Stimulated activated naive CD4-positive, alpha-beta T cell (primary cell): ENCODE measurements at places on chromosomes 12 and 14.
A peak's percentile ranks its signal among the peaks of the same experiment; 100 is the strongest.

- DNase-seq, result no peak
Observed at GRCh38 chr12:121099779-121100178, 32.9 kb upstream of the P2RX7 start.

DNA sequence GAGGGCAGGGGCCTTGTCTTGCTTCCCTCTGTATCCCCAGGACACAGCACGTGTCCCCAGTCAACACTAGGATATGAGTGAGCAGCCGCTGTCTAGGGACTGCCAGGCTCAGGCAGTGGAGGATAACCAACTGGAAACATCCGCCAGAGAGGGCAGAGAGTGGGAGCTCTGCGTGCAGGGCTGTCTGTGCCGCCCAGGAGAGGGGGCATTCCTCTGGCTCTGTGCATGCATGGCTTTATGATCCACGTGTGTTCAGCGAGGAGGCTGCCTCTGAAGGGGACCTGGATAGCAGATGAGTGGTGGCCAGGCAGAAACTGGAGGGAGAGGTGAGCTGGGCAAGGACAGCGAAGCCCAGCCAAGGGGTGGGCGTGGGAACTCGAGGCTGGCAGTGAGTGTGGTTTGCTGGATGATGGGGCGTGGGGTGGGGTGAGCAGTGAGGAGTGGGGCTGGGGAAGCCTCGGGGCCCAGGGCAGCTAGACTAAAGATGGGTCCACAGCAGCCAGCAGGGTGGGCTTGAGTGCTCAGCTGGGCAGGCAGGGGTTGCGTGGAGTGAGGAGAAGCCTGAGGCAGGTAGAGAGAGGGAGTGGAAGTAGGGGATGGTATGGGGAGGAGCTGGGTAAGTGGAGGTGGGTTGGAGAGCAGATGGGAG, 72.9 kb downstream of the PRIMA1 start:
- no peak for DNase-seq

DNA sequence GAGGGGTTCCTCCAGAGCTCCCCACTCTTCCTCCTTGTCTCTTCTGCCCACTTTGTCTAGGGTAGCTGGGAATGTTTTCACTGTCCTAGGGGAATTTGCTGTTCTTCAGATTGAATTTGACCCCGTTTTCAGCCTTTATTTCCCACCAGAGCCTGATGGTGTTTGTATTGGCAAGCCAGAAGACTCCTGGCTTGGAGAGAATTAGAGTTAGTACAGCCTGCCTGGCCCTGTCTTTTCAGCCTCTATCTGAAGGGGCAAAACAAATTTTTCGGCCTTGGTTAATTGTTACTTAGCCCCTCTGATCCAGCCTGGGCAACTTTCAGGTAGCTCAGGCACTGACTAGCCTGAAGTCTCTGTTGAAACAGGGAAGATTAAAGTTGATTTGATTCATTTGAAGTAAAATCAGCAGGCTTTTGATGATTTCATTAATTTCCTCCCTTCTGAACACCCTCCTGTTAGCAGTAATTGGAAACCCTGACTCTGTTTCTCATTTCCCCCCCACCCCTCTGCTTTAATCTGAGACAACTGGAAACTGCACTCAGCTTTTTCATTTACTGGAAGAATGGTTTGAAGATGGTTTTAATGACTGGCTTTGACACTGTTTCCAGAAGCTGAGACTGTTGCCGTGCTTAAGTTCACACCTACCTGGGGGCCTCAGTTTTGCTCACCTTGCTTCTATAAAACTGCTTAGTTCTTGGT, 63.3 kb downstream of the SUSD6 start:
- DNase-seq, result no peak

DNA sequence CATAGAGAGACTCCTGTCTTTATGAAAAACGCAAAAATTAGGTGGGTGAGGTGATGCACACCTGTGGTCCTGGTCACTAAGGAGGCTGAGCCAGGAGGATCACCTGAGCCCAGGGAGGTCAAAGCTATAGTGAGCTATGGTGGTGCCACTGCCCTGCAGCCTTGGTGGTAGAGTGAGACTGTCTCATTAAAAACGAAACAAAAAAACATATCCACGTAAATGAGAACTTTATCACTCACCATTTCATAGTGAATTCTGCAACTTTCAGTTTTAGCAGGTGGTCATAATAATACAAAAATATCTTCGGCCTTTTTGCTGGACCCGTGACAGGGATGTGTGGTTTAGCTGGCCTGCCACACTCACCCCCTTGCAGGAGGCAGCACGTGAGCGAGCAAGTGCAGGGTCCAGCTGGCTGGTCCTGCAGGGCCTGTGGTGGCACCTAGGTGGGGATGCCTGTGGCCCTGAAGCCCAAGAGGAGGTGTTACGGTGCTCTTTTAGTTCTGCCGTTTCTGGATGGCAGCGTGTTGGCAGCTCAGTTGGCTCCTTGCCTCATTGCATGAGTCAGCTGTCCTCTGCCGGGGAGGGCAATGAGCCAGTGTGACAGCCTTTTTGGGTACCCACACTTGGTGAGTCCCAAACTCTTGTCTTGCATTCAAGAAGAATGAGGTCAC, 1330.7 kb upstream of the TMEM132C start:
- DNase-seq, result no peak

DNA sequence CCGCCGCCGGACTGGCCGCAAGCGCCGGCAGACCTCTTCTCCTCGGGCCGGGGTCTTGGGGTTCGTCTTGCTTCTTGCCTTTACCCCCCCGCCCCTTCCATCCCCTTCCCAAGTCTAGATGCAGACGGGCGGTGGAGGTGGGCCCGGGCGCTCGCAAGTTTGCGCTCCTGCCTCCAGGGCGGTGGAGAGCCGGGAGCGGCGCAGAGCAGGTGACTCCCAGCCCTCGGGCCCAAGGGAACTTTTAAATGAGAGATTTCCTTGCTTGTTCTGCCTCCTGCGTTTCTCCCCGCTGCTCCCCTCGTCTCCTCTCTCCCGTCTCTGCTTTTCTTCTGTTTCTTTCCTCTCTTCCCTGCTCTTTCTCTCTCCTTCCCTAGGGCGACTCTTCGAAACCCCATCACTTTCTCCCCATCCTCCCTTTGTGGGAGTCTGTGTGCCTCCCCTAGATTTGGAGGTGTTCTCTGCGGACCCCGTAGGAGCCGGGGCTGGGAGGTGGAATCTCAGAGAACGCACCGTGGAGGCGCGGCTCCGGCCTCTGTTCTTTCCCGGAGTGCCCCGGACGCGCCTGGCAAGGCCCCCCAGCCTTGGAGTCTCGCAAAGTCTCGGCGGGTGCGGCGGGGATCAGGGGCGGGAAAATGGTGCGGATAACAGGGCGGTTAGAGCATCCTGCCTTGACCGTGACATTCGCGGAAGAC, 114.7 kb upstream of the MYL2 start:
- no peak for DNase-seq

GRCh38 chr12:20578142-20578541, 117.0 kb upstream of the SLCO1C1 start:
- DNase-seq, result no peak

GRCh38 chr14:102234331-102235264, 70.4 kb downstream of the MOK start:
- DNase-seq, result no peak

DNA sequence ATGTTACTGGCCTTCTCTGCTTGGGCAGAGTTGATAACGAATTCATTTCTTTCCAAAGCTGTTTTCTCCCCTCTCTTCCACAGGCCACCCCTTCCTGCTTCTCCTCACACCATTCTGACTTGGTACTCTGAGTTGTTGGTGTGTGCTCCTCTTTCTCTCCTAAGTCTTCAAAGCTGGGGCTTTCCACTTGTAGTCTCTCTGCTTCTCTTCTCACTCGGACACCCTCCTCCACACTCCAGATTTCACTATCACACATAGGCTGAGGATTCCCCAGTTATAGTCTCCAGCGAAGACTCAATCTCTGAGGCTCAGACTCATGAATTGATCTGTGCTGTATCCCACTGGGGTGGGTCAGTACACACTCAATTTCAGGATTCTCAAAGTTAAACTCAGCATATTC, 201.0 kb downstream of the SSPN start:
- DNase-seq, result no peak

GRCh38 chr14:65345266-65345665, 67.3 kb upstream of the FUT8 start:
- DNase-seq, result no peak

GRCh38 chr14:32720927-32721326, 217.8 kb upstream of the NPAS3 start:
- no peak for DNase-seq

- DNase-seq, result no peak
Observed at GRCh38 chr12:27524839-27525753, 1.1 kb downstream of the PPFIBP1 start.

DNA sequence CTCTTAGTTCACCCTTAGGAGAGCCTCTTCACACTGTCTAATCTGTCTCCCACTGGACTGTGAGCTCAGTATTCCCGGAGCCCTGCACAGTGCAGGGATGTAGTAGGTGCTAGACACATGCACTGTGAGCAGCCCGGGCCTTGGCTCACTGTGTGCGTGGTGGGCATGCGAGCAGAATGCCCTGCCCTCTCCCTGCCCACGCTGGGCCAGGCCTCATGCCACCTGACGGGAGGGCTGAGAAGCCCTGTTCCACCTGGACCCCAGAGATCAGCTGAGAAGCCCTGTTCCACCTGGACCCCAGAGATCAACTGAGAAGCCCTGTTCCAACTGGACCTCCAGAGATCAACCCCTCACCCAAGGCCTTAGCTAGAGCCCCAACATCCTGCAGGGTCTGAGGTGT, 10.9 kb downstream of the RPS6KL1 start:
- DNase-seq, result no peak

GRCh38 chr14:53807542-53807941, 149.1 kb downstream of the BMP4 start:
- no peak for DNase-seq

GRCh38 chr12:71162832-71163763, 5.3 kb upstream of the TSPAN8 start:
- DNase-seq, result no peak

GRCh38 chr12:17028348-17028747, 422.4 kb upstream of the LMO3 start:
- DNase-seq, result no peak

DNA sequence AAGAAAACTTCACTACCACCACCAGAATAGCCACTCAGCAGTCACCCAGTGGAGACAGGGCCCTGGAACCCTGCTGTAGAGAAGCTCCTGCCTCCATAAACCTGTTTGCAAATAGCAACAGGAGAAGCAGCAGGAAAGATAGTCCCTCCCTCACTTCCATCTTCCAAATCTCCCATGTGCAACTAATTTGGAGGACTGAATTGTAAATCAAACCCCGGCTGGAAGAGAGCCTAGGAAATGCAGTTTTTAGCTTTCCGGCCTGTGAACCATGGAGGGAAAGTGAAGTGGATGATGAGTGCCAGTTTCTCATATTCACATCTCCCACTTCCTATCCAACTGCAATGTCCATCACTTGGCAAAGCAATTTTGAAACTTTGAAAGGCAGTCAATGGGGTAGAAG, 167.2 kb upstream of the FRMD6 start:
- no peak for DNase-seq

GRCh38 chr12:3276226-3276625, 199.0 kb downstream of the TSPAN9 start:
- no peak for DNase-seq

GRCh38 chr12:112532106-112532505, 113.4 kb downstream of the PTPN11 start:
- no peak for DNase-seq

DNA sequence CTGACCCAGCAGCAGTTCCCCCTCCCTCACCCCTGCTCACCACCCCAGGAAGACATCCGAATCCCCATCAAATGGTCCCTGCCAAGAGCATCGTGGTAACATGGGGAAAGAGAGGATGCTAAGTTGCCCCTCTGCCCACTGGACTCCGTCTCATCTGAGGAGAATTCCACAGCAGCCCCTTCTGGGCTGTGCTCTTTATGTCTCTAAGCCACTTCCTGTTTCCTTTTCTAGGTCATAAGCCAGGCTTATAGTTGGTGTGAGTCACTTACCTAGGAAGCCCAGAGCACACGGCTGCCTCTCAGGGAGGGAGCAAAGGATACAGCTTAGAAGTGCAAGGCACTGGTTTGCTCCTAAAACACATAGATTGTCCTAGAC, 76.0 kb downstream of the VCPKMT start:
- DNase-seq, result peak; percentile 7

DNA sequence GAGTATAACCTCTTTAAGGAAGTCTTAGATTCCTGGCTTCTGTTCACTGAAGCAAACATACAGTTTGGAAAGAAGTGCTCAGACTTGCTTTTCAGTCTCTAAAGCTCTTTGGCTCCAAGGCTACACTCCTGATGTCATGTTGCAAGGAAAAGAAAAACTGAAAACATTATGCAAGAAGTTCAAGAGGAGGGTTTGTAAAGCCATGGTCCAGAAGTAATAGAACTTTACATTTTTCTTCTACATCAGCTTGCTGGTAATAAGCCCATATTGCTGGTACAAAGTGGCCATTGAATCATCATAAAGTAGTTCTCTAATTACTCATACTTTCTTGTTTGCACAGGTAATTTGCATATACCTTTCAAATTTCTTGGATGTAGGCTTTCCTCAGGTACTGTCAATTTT, 83.6 kb downstream of the BBS10 start:
- DNase-seq, result no peak

DNA sequence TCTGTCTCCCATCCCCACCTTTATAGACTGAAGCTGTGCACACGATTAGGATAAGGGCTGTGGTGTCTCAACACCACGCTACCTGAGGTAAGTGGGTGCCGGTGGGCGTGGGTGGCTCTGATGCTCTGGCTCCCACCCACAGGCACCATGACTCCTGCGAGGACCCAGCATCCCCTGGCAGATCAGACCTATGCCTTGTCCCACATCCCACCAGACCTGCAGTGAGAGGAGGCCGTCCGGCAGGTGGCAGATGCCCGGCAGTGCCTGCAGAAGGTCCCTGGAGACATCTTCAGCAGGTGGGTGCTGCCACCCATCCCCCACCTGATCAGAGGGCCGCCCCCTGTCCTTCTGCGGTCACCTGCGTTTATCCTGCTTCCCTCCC, 104.4 kb upstream of the PRB2 start:
- no peak for DNase-seq

DNA sequence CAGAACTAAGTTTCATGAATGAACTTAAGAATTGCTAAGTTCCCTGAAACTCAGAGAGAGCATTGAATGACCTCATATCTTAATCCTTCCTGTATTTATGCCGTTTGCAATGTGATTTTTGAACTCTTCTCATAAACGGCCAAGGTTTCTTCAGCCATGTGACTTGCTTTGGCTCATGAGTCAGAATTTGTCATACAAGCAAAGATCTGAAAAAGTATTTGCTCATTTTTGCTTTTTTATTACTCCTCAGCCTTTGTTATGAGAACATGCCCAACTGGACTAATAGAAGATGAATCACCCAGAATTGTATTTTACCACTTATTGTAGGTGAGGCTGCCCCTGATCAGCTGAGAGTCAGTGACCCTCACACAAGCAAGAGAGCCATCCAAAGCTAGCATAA, 693.8 kb downstream of the BCL11B start:
- no peak for DNase-seq

- DNase-seq, result no peak
Observed at GRCh38 chr14:92830902-92831301, 36.8 kb downstream of the GOLGA5 start.

DNA sequence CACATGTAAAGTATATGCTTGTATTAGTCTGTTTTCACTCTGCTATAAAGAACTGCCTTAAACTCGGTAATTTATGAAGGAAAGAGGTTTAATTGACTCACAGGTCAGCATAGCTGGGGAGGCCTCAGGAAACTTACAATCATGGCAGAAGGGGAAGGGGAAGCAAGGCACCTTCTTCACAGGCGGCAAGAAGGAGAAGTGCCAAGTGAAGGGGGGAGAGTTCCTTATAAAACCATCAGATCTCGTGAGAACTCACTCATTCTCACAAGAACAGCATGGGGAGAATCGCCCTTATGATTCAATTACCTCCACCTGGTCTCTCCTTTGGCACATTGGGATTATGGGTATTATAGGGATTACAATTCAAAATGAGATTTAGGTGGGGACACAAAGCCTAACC, 229.5 kb upstream of the PLXNC1 start:
- DNase-seq, result no peak
